ENCODE measurements at places on chromosomes 4 and X.

GRCh38 chrX:45009371-45010000 is 136.5 kb downstream of the KDM6A start:
- DNase-seq: no peak

DNA sequence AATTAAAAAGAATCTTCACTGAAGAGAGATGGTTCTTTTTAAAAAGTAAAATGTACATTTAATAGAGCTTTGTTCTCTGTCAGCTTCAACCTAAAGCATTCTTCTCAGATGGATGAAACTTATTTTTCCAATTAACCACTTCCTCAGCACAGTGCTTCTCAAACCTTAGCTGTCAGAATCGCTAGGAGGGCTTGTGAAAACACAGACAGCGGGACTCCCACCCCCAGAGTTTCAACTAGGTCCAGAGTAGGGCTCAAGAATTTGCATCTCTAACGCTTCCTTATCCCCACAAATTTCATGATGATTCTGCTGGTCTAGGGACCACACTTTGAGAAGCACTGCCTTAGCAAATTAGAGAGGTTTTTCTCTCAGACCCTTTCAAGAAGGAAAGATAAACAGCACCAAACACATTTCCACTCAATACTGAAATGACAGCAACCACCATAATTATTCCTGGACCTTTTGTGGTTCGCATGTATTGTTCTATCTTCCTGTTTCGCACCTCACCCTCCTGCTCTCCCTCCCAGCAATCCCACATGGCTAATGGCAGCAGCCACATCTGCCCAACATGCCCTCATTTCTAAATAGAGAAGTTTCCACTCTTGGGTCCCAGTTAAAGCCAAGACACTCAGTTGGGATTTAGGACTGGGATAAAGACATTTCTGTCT is 73.2 kb downstream of the ZNF827 start:
- DNase-seq: no peak

- no peak for DNase-seq
Observed at GRCh38 chr4:125200556-125200955, 114.2 kb upstream of the FAT4 start.

- no peak for DNase-seq
Observed at GRCh38 chrX:37378404-37378803, 29.2 kb downstream of the PRRG1 start.

DNA sequence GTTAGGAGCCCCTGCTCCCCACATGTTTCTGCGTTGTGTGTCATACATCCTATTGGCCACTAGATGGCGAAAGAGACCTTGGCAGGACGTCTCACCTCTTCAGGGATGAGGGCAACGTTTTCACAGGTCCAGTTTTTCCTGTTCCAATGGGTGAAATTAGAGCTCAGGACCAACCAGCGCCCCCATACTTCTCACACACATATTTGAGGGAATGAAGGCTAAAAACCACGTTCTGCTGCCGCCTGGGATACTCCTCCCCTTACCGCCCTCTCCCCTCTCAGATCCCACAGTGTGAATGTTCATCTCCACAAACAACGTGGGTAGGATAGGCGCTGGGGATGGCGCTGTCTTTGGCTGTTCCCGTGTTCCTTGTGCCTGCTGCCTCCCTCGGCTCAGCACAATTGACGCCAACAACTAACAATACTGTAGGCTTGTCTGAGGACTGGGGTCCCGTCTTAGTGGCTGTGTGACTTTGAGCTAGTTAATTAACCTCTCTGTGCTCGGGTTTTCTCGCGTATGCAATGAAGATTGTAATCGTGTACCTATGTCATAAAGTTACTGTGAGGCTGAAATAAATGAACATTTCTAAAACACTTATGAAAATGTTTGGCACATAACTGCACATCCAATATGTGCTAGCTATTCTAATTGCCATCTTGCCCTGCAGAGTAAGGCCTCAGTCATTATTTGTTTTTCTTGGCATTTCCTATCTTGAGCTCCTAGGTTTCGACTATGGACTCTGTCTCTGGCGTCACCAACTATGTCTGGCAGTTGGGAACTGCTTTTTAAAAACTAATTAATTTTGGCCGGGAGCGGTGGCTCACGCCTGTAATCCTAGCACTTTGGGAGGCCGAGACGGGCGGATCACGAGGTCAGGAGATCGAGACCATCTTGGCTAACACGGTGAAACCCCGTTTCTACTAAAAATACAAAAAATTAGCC is 181.3 kb upstream of the STK26 start:
- DNase-seq: no peak

DNA sequence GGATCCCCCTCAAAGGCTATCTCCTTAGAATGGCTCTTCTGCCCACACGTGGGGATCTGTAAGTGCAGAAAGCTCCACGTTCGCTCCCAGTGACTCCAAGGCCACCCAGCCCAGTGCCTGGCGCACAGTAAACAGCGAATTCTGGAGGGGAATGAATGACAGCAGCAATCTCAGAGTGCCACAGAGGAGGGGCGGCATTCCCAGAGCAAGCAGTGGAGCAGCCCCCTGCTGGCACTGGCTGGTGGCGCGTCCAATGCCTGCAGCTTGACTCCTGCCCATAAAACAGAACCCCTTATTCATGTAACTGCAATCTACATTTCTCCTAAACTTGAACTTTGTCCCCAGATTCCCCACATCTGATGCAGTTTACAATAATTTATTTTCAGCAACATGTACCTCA is 6.9 kb upstream of the HELT start:
- DNase-seq: no peak

DNA sequence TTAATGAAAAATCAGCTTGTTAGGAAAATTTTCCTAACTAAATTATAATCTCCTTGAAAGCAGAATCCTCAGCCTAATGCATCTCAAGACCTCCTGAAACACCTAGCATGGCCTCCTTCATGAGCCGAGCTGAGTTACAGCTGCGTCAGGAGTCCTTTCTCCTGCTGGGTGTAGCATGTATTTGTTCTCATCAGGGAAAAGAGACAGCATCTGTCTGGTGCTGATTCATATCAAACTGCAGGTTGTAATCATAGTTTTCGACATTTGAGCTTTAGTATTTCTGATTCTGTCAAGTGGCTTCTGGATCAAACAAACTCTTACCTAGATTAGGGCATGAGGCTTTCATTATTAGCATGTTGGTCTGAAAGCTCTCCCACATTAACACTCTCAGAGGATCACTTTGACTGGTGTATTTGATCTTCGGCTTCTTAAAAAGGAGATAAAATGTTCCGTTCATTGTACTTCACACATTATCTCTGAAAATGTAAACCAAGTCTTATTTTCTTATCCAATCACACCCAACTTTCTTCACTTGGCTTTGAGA is 140.1 kb upstream of the FRG1 start:
- DNase-seq: no peak

DNA sequence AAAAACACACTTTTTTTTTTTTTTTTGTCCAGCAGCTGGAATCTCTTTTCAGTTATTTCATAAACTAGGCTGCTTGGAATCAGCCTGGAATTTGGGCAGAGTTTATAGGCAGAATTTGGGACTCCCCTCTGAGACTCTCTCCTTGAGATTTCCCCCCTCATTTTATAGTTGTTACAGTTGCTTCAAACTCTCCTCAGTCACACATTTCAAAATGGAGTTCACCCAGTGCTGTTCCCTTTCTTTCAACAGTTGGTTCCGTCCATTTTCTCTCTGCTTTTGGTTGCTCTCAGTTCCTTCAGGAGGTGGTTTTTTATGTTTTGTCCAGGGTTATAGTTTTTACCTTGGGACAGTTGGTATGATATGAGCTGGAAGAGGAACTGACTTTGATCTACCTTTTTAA is 27.5 kb downstream of the NSD2 start:
- no peak for DNase-seq

- no peak for DNase-seq
Observed at GRCh38 chr4:69708211-69708610, 52.2 kb downstream of the SULT1B1 start.

GRCh38 chrX:13786048-13786447 is 30.8 kb downstream of the GPM6B start:
- DNase-seq: no peak

- DNase-seq: no peak
Observed at GRCh38 chr4:152618971-152619370, 60.8 kb downstream of the TMEM154 start.

GRCh38 chrX:12489341-12489740 is 301.9 kb upstream of the PRPS2 start:
- DNase-seq: no peak

- DNase-seq: no peak
Observed at GRCh38 chrX:72306085-72306801, 529 bp upstream of the CITED1 start.

DNA sequence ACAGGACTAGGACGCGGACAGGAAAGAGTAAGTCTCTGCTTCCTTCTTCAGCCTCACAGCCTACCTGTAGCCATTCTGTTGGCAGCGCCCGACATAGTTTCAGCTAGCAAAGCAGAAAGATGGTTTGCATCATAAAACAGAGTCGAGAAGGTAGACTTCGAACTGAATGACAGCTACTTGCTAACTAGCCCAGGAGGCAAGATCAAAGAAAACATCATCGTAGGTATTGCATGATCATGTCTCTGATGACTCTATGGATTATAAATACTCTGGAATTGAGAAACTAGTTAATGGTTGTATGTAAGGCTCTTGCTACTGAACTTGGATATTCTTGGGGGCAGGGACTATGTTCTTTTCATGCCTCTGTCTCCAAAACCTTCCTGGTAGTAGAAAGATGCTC is 333.1 kb upstream of the KLF3 start:
- no peak for DNase-seq

DNA sequence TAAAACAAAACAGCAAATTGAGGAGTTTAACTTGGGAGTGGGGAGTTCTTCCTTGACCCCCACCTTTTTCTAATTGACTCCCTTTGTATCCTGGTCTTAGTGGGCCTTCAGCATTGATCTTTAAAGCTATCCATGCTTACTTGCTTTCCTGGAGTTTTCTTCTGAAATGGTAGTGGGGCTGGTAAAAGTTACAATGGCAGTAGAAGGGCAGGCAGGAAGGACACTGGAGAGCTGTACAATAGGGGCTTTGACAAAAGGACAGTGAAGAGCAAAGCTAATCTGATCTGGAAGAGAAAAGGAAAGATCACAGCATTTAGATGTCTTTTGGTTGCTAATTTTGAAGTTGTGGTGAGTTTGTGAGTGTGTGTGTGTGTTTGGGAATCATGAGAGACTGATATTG is 111.5 kb downstream of the MID1 start:
- no peak for DNase-seq

DNA sequence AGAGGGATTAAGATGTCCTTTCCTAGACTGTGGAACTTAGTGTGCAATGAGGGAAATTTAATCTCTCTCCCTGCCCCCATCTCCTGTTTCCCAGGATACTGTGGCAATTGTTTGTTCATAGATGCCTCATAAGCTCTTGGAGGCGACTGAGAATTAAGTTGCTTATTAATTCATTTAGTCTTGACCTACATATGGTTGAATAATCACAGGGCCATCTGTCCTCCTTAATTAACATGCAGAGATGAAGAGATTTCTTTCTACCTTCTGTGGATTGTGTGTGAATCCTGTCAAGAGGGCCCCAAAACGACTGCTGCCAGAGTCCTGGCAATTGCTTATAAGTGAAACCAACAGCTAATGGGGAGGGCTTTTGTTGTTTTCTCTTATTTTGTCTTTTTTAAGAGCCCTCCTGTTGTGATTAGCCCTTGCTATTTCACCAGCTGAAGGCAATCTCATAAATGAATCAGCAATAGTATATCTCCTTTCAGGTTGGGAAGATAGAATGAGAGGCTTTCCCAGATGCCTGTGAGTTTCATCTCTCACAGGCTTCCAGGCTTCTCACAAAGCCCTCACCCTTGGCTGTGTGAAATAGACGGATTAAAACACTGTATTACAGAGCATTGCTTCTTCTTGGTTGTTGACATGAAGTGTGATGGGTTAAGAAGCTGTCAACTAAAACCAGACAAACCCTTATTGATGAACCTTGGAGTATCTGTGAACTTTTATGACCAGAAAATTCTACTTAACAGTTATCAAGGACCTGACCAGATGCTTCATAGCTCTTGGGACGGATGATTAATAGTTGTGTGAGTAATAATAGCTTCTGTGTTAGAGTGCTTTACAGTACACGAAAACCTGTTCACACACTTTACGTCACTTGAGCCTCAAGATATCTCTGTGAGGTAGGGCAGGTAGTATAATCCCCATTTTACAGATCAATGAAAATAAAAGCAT is 58.5 kb downstream of the PGRMC2 start:
- no peak for DNase-seq

DNA sequence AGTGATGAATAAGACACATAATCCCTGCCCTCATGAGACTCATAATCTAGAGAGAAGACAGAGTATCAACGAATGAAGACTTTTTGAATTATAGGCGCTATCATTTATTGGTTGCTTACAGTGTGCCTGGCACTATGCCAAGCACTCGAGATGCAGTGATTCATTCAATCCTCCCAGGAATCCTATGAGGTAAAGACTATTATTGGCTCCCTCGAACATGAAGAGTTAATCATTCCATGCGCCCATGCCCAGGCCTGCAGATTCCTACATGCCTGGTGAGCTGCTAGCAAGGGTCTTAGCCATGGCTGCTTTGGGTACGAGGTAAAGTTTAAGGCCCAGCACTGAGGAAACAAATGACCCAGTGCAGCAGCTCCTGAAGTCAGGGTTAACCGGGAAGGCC is 47.0 kb downstream of the TEX13B start:
- no peak for DNase-seq

GRCh38 chr4:163833669-163834068 is 339.2 kb downstream of the TMA16 start:
- DNase-seq: no peak

DNA sequence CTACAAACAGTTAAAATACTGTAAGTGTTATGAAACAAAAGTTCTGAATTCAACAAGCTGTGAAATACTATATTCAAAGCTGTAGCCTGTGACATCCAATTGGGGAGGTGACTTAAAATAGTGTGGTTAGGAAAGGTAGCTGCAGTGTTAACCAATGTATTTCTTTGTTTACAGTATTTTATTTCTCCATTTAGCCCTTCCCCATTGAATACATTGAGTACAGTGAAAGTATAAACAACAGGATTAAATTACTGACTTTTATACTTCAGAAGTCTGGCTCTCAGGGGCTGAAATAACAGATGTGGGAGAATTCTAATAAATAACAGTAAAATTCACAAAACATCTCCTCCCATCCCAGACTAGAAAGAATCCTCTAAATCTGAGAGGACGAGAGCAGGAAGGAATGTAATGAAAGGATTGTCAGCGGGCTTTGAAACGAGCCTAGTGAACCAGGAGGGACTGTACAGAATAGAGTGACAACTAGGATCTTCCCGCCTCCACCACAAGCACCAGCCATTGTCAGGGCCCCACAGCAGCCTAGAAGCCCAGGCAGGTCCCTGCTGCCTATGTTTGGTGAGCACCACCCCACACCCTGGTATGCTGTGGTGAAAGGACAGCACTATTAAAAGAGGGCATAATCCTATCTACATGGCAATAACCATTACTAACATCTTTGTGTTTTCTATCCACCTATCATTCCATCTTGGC is 73.7 kb downstream of the SPCS3 start:
- no peak for DNase-seq

DNA sequence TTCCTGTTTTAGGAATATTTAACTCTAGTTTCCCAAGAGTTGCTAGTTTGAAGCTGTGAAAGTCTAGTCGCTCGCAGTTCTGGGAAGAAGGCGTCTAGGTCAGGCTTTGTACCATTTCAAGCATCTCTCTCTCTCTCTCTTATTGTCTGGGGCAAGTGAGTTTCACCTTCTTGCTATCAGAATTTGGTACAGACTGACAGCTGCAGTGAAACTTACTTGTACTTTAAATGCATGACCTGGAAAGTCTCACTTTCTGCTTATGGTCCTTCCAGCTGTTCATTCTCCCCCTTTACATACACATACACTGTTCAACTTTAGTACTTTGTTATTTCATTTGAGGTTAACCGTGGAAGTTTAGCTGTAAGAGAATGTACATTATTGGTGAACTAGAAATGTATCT is 4.4 kb downstream of the FRMPD4 start:
- DNase-seq: no peak

Measured in Right ventricle myocardium inferior (tissue), 1 donor.